ENCODE measurements at places on chromosomes 13 and 19.

- no peak for DNase-seq
Measured at GRCh38 chr13:99693351-99693750, 192.1 kb downstream of the TM9SF2 start.

GRCh38 chr13:110221406-110222117, 85.4 kb downstream of the COL4A1 start:
- no peak for DNase-seq

- no peak for DNase-seq
Measured at GRCh38 chr13:30787738-30788525, 52.6 kb downstream of the ALOX5AP start.

- DNase-seq: no peak
Measured at GRCh38 chr19:8028951-8029491, 23.5 kb upstream of the CCL25 start.

- no peak for DNase-seq
Measured at GRCh38 chr19:15476325-15476724, 3.0 kb downstream of the PGLYRP2 start.

DNA sequence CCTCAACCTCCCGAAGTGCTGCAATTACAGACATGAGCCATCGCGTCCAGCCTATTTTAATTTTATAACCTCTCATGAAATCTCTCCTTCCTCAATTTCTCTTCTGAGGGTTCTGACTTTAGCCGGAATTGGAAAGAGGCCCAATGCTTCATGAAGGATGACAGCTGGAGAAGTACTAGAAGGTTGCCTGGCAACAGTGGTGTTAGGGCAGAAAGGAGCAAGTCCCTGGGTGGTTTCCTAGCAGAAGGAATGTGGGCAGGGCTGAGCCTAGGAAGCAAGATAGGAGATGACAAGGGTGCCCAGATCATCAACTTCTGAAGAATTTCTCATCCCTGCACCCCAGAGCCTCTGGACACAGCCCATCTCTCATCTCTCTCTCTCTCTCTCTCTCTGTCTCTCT, 25.8 kb downstream of the CACNG6 start:
- DNase-seq: no peak

DNA sequence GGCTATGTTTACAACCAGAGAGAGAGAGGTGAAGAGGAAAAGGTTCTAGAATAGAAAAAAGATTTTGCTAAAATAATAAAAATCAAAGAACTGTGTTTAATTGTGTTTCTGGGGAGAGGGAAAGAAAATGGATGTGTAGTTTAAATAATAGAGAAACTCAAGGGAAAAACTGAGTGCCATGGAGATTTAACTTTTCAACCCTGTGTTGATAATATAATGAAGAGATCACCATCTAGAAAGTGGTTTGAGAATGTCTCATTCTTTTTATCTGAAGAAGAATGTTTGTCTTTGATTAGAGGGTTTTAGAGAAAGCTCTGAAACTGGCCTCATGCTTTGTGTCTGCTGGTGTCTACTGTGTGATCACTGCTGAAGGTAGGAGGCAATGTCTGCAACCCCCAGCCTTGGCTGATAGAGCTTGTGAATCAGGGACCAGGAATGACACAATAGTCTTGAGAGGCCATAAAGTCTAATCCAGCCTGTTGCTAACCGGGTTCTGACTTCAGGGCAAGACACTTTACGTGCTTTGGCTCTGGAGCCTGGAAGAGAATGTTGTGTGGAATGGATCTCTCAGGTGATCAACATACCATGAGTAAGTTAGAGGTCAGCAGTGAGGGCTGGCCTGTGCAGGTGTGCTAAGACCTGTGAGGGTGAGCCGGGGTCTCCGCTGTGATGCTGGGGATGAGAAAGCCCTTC, 5.4 kb downstream of the COL4A2 start:
- DNase-seq: no peak

DNA sequence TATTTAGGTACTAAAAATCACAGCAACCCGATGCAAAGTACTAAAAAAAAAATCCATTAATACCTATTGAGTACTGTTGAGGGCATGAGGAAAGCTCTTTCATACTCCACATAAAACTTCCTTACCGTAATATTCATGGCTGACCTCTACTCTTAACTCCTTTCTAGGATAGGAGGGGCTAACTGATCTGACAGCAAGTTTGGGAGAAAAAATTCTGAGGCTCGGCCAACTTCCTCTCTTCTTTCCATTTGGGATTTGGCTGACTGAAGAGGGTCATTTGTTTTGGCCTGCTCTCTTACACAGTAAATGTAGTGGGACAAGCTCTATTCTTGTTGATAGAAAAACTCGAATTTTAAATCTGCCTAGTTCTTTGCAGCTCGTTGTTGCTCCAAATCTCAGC, 9.4 kb upstream of the USPL1 start:
- DNase-seq: no peak

- no peak for DNase-seq
Measured at GRCh38 chr19:44850641-44851109, 4.6 kb downstream of the NECTIN2 start.

DNA sequence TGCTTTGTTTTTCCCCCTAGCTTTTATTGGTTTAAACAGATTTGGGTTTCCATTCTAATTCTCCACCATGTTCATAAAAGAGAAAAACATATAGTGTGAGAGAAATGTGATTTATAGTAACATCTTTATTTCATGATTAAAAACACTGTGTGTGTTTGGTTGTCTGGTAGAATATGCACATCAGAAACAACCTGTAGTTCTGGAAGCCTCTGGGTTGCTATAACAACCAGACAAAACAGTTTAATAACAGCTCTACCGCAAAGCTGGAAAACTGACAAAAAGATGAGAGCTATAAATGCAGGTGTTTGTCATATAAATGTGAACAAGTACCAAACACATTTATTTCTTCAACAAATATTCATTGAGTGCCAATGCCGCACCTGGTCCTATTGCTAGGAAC, 9.8 kb downstream of the KBTBD6 start:
- DNase-seq: no peak

- no peak for DNase-seq
Measured at GRCh38 chr13:71860547-71861138, 6.4 kb downstream of the DACH1 start.

DNA sequence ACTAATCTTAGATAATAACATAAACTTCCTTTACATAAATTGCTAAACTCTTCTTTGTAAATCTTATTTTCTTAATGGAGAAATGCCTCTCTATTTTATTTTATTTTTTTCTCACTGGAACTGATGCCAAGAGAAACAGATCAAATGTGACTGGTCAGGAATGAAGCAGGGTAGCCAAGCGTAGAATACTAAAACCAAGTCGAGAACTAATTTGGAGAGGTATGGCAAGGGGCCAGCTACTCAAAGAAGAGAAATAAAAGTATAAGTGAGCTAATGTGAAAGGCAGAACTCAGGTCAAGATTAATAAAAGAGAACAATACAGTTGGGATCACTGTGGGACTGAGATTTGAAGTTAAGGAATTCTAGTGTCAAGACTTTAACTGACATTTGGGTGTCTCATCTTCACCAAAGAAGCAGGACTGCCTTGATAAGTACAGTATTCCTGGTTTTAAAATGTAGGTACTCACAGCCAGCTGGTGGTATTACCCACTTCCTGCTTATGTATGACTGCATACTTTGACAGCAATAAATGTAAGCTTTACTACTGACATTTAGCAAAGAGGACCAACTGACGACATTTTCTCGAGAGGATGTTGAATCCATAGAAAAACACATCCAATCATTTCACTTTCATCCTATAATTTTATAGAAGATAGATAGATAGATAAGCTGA, 1192.2 kb downstream of the EFNB2 start:
- DNase-seq: no peak

DNA sequence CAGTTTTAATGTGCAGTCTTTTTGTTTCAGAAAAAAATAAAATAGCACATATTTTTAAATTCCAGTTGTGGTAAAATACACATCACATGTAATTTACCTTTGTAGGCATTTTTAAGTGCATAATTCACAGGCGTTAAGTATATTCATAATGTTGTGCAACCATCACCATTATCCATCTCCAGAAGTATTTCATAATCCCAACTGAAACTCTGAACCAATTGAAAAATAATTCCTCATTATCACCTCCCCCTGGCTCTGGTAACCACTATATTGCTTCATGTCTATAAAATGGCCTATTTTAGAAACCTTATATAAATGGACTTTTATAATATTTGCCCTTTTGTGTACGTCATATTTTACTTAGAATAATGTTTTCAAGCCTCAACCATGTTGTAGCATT, 756.5 kb upstream of the KLHL1 start:
- no peak for DNase-seq

GRCh38 chr13:80664950-80665349, 324.0 kb upstream of the SPRY2 start:
- DNase-seq: no peak

GRCh38 chr19:3687774-3688706, 12.2 kb downstream of the PIP5K1C start:
- DNase-seq: peak; percentile 68

GRCh38 chr19:41029524-41030432, 38.7 kb downstream of the CYP2B6 start:
- no peak for DNase-seq

GRCh38 chr19:17495639-17496296, 15.7 kb upstream of the PGLS start:
- DNase-seq: no peak

DNA sequence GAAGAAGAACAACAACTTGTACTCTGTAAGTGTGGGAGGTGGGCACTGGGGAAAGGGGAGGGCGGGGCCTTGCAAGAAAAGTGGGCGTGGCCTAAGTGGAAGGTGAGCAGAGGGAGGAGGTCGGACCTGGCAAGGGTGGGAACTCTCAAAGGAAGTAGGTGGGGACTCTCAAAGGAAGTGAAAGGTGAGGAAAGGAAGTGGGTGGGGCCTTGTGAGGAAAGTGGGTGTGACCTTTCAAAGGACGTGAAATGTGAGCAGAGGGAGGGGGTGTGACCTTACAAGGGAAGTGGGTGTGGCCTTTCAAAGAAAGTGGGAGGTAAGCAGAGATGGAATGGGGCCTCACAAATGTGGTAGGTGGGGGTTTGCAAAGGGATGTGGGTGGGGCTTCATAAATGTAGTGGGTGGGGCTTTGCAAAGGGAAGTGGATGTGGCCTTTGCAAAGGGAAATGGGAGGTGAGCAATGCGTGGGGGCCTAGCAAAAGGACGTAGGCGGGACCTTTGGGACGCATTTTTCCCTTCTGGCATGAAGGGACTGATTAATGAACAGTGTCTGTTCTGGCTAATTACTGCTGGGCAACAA, 25.9 kb downstream of the ACSBG2 start:
- DNase-seq: peak; percentile 90

GRCh38 chr19:20318616-20319015, 151.6 kb downstream of the ZNF486 start:
- no peak for DNase-seq

DNA sequence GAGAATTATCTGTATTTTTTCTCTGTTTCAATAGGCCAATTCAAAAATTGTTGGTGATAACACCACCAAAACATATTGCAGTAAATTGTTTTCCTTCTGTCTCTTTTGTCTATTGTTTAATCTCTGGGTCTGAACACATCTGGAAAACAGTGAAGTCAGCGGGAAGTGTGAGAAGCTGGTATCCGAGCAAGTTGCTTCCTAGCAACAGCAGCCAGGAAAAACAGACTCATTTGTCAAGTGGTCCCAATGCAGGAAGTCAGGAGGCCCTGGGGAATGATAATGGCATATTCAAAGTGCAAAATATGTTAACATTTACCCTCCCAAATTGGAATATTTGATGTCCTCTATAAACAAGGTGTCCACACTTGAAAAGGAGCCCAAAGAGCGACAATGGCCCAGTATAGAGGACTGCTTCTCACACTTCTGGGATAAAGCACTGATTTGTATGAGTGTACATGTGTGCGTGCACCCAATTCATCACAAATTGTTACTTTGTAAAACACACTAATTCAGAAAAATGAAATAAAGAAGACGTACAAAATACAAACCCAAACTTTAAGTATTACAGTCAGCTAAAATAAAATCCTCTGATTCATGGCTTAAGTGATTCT, 515.0 kb downstream of the TBC1D4 start:
- DNase-seq: no peak

DNA sequence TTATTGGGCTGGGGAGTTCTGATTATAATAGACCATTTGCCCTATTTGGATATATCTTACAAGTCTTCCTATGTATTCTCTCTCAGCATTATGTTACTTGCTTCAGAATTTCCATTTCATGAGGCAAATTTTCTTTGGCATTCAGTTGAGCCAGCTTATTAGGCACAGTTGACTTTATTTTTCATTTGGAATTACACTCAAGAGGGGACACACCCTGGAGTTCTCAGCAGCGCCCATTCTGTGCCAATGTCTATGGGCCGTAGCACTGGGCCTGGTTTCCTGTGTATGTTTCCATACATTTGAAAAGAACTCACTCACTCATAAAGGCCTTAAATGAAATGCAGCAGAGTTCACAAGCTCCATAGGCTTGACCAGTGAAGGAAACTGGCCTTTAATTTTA, 138.5 kb downstream of the KLF12 start:
- no peak for DNase-seq

GRCh38 chr13:38415233-38415632, 65.6 kb downstream of the UFM1 start:
- DNase-seq: no peak

DNA sequence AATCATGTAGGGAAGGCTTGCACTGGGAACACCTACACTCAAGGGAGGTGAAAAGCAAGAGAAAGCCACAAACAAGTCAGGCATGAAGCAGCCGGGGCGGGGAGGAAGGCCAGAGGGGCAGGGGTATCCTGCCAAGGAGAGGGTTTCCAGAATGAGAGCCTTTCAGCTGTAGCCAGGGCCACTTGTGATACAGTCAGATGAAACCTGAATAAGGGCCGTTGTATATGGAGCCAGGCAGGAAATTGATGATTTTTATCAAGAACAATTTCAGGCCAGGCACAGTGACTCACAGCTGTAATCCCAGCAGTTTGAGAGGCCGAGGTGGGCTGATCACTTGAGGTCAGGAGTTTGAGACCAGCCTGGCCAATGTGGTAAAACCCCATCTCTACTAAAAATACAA, 4.4 kb downstream of the TRPM4 start:
- no peak for DNase-seq

GRCh38 chr19:49809160-49809940, 3.7 kb downstream of the FUZ start:
- DNase-seq: peak; percentile 54

- DNase-seq: no peak
Measured at GRCh38 chr13:39692660-39693438, 37.4 kb downstream of the COG6 start.

- DNase-seq: no peak
Measured at GRCh38 chr19:14530005-14530348, 583 bp downstream of the TECR start.

- no peak for DNase-seq
Measured at GRCh38 chr13:67740871-67741535, 510.9 kb upstream of the PCDH9 start.

DNA sequence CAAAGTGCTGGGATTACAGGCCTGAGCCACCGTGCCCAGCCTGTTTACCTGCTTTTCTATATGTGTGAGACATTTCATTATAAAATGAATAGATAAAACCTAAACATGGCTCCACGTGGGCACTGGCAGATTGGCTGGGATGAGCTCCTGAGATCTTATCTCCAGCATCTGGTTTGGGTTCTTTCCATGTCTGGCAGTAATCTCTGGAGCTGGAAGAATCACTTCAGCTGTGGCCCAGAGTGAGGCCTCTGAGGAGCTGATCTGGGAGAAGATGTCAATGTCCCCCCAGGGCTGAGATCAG, 5.5 kb upstream of the SULT2A1 start:
- DNase-seq: no peak

- no peak for DNase-seq
Measured at GRCh38 chr13:20713751-20714150, 10.3 kb downstream of the IL17D start.

- DNase-seq: no peak
Measured at GRCh38 chr19:36267061-36267845, 52.3 kb downstream of the ZNF146 start.

Measured in stimulated activated naive CD4-positive, alpha-beta T cell (primary cell).